ENCODE measurements at places on chromosomes 11 and 22. TPM values are rescaled to one million over a fixed set of nuclear protein-coding genes. Genes with fewer than 3 reads are reported as not detected.
A peak's percentile ranks its signal among the peaks of the same experiment; 100 is the strongest.

NEU3 gene
- total RNA-seq, result 11.1 TPM

HMOX1 gene
- 47.6 TPM for total RNA-seq

SMC1B gene
- not detected for total RNA-seq

FLRT1 gene
- total RNA-seq, result 0.27 TPM

LRRC4C gene
- not detected for total RNA-seq

DNA sequence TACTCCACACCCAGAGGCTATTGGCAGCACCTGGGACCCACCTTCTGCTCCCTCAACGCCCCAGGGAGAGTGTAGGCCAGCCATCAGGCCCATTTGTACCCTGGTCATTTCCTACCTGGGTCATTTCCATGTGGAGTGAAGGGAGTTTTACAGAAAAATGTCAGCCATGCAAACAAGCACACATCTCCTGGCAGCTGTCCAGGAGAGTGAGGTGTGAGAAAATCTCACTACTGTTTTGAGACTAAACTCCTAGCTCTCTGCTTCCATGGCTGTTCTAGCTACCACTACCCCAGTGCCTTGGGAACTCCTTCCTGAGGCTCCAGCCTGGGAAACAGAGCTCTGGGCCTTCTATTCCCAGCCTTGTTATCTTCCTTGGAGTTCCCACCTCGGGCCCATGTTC is 2.8 kb upstream of the TMPRSS13 start:
- no peaks in the 10 kb centered on the region for H3K36me3 ChIP-seq
- no peaks in the 10 kb centered on the region for H3K27me3 ChIP-seq
- no peak overlapping the region for H3K4me3 ChIP-seq
- no peak overlapping the region for H3K27ac ChIP-seq
- DNase-seq, result no peak
- no peaks in the 10 kb centered on the region for H3K4me1 ChIP-seq

DNA sequence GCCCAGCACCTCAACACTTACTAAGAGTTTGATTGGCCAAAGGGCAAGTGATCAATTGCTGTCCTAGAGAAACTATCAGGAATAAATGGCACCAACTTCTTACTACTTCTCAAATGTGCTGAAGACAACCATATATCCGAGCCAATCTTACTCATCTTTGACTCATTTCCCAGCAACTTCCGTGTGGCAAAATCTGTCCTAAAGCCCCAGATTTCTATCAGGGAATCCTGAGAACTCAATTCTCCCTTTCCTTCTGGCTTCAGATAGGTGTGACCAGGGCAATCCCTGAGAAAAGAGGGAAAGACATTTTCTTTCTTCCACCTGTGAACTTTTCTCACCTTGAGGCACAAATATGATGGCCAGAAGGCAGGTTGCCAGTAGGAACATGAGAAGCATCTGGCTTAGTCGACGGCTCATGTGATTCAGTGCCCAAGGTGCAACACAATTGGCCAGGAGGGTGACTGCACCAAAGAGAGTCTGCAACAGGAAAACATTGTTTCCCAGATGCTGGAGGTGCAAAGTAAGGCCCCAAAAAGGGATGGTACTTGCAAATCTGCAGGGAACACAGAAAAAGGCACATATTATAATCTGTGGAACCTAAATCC is 21.8 kb upstream of the SLC22A24 start:
- H3K27me3 ChIP-seq, result no peaks in the 10 kb centered on the region
- H3K4me3 ChIP-seq, result no peak overlapping the region
- no peak for DNase-seq
- no peak overlapping the region for H3K27ac ChIP-seq

DNA sequence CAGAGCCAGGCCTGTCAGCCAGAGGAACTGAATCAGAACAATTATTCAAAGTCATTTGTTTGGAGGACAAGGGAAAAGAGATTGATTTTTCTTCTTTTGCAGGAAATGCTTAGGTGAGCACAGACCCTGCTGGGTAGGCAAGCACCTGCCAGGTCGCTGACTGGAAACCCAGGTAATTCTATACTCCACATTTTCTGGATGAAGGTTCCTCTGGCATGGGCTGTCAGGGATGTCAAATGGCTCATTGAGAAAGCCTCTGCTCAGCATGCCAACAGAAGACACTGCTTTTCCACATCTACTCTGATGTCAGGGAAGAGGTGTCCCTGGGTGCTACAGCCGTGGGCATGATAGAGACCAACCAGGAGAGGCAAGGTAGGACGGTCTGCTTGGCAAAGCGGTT is 166.7 kb upstream of the SYN3 start:
- no peak for DNase-seq
- no peaks in the 10 kb centered on the region for H3K36me3 ChIP-seq
- H3K27me3 ChIP-seq, result no peaks in the 10 kb centered on the region
- no peak overlapping the region for H3K27ac ChIP-seq
- no peak overlapping the region for H3K4me3 ChIP-seq

DNA sequence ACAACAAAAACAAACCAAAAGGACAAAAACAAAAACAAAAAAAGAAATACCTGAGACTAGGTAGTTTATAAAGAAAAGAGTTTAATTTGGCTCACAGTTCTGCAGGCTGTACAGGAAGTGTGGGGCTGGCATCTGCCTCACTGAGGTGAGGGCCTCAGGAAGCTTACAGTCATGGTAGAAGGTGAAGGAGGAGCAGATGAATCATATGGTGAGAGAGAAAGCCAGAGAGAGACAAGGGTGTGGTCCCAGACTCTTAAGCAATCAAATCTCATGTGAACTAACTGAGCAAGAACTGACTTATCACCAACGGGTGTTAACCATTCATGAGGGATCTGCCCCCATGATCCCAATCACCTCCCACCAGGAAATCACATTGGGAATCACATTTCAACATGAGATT is 58.8 kb upstream of the ZBED5 start:
- H3K4me1 ChIP-seq, result no peaks in the 10 kb centered on the region
- DNase-seq, result no peak
- H3K36me3 ChIP-seq, result no peaks in the 10 kb centered on the region

DNA sequence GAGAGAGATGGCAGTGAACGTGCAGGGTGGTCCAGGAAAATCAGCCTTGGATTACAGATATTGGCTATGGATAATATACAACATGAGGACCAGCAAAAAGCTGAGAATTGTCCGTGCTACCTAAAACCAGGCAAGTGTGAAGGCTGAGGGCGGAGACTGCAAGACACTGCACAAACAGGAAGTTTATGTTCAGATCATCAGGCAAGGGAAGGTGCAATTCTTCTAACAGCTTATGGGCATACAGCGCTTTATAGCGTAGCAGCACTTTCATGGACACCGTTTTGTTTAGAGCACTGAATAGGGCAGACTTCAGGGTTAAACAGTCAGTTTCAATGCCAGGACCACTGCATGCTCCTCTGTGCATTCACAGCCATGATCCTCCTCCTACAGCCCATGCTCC is 93.1 kb upstream of the TMEM45B start:
- no peak overlapping the region for H3K27ac ChIP-seq
- no peak overlapping the region for H3K4me3 ChIP-seq
- no peaks in the 10 kb centered on the region for H3K4me1 ChIP-seq
- no peaks in the 10 kb centered on the region for H3K27me3 ChIP-seq

GRCh38 chr22:33255791-33256190 is 197.6 kb upstream of the SYN3 start:
- no peaks in the 10 kb centered on the region for H3K4me1 ChIP-seq
- DNase-seq, result no peak

- H3K27me3 ChIP-seq, result no peaks in the 10 kb centered on the region
- DNase-seq, result no peak
- H3K4me3 ChIP-seq, result no peak overlapping the region
- no peaks in the 10 kb centered on the region for H3K4me1 ChIP-seq
- no peak overlapping the region for H3K27ac ChIP-seq
Observed at GRCh38 chr11:74417379-74417804, 19.2 kb upstream of the PGM2L1 start.

DNA sequence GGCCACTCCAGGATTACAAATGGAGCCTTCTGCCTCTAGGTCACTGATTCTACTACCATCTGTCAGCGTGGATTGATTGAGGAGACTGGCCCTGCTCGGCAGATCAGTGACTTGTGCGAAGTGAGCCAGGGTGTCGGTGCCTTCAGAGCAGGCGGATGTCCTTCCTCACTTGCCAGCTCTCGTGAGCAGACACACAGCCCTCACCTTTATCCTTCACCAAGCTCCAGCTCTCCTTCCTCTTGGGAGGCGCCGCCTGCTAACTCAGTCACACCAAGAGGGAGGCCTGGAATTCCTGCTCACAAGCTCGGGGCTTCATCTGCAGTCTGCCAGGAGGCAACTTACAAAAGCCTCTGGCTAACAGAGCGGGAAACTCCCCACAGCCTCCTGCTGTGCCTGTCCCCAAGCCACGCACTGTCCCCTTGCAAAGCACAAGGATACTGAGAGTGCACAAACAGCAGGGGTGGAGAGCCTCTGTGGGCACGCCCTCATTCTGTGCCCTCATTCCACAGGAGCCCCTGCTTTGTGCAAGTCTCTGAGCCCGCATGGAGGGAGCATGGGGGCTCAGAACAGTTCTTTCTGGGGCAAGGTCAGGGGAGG is 3.5 kb upstream of the TCF20 start:
- H3K27ac ChIP-seq, result no peak overlapping the region
- DNase-seq, result peak; percentile 40
- H3K27me3 ChIP-seq, result no peaks in the 10 kb centered on the region
- H3K36me3 ChIP-seq, result no peaks in the 10 kb centered on the region

DNA sequence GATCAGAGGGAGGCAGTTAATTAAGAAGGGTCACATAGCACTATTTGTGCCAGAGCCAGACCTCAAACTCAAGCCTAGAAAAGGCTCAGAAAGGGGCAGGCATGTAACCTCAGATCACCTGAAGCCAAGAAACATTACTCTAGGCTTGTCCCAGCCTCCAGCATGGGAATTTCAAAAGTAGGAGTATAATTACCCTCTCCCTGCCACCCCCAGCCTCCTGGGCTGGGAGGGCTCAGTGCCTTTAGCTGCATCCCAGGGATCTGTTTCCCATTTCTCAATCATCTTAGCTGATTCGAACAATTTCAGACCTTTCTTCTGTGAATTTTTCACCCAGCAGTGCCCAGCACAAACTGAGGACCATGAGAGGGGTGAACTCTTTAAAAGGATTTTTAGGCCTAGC is 33.1 kb upstream of the LRRC10B start:
- no peak overlapping the region for H3K27ac ChIP-seq
- H3K27me3 ChIP-seq, result no peaks in the 10 kb centered on the region
- peaks cover 11% of the 10 kb centered on the region for H3K4me1 ChIP-seq
- H3K36me3 ChIP-seq, result no peaks in the 10 kb centered on the region

- DNase-seq, result no peak
- no peak overlapping the region for H3K4me3 ChIP-seq
Observed at GRCh38 chr11:61486011-61486620, 22.4 kb upstream of the LRRC10B start.

DNA sequence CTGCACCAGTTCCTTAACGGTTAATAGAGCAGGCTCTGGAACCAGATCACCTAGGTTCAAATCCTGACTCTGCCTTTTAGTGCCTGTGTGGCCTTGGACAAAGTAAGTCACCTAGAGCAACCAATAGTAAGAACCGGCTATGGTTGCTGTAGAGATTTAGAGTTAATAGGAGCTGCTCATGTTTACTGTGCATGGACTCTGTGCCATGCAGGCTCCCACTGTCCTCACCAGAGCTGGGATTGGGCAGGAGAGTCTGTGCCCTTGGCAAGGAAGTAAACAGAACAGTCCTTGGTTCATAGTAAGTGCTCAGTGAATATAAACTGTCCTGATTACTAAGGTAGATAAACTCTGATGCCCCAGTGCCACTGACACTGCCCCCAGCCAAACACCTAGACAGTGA is 1.4 kb upstream of the TP53I11 start:
- H3K27me3 ChIP-seq, result no peaks in the 10 kb centered on the region
- H3K4me3 ChIP-seq, result no peak overlapping the region
- no peaks in the 10 kb centered on the region for H3K36me3 ChIP-seq
- peak overlapping the region; percentile 93 for H3K27ac ChIP-seq
- no peaks in the 10 kb centered on the region for H3K4me1 ChIP-seq

DNA sequence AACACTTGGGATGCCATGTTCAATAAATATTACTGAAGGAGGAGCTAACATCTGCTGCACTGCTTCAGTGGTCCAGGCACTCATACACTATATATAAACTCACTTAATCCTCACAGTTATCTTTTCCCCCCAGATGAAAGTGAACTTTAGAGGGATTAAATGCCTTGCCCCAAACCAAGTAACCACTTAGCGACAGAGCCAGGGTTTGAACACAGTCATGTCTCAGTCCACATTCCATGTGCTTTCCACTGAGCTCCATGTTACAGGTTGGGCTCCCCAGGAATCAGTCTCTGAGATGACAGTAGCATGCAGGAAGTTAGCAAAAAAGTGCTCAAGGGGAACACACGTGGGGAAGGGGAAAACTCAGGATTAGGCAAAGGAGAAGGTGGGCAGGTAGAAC is 59.3 kb downstream of the ENDOD1 start:
- H3K4me3 ChIP-seq, result no peak overlapping the region
- no peak overlapping the region for H3K27ac ChIP-seq

DNA sequence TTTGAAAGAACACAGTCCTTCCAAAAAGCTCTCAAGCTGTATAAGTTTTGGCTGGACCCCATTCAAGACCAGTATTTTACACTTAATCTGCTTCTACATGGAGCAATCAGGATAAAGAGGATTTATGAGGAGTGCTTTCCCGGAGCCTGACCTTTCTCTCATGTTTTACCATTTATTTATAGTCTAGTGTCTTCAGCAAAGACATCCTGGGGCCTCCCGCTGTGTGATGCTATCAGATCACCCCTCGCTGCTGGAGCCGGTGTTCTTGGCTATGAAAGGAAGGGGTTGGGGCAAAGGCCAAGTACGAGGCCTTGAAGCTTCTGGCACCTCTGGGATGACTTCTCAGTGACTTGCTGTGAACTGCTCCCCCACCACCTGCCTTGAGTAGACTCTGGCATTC is 189.6 kb downstream of the ADAMTS15 start:
- no peaks in the 10 kb centered on the region for H3K27me3 ChIP-seq
- H3K4me1 ChIP-seq, result no peaks in the 10 kb centered on the region
- no peak overlapping the region for H3K27ac ChIP-seq
- H3K36me3 ChIP-seq, result no peaks in the 10 kb centered on the region

DNA sequence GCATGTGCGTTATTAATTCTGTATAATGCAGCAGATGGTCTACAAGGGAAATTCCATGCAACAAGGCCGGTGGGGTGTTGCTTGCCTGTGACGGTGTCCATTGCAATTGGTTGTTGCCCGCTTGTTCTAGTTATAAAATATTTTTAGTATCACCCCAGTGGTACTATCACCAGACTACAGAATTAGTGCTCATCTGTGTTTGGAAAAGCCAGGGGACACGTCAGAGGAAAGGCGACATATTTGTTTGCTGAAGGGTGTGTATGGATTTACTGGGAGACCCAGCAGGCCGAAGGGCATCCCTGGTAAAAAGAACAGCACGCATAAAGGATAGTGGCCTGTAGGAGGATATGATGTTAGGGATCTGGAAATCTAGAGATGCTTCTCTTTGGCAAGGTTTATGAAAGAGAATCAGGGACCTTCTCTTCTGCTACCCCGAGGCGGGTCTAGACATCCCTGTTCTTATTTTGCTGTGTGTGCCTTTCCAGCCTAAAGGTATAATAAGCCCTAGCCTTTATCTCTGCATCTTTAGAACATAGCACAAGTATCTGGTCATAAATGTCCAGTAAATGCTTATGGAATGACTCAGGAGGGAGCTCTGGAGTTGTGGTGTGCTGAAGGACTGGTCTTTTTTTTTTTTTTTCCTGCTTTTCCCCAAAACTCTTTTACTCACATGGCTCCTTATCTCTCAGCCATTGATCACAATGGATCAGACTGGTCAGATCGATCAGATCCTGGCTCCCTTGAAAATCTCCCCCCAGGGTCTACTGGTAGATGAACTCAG is 90.9 kb downstream of the LDLRAD3 start:
- H3K4me3 ChIP-seq, result no peak overlapping the region
- no peaks in the 10 kb centered on the region for H3K36me3 ChIP-seq
- H3K27ac ChIP-seq, result no peak overlapping the region
- H3K27me3 ChIP-seq, result no peaks in the 10 kb centered on the region
- no peaks in the 10 kb centered on the region for H3K4me1 ChIP-seq
